ENCODE measurements at places on chromosomes 7 and 10. TPM values are rescaled to one million over a fixed set of nuclear protein-coding genes. Genes with fewer than 3 reads are reported as not detected.

The ST8SIA6 gene
- total RNA-seq, result 0.13 TPM

The LIPK gene
- total RNA-seq, result not detected

The C10orf88 gene
- total RNA-seq, result 9.5 TPM

The PAX4 gene
- not detected for total RNA-seq

The HECW1 gene
- 12.2 TPM for total RNA-seq

The CHST15 gene
- 9.0 TPM for total RNA-seq

The GALNT17 gene
- total RNA-seq, result not detected

The MYH16 gene
- total RNA-seq, result 0.88 TPM

The AKR1C4 gene
- total RNA-seq, result 0.18 TPM

The SPAM1 gene
- not detected for total RNA-seq

The RET gene
- total RNA-seq, result 0.50 TPM

The ZNF488 gene
- 15.0 TPM for total RNA-seq

The CALCR gene
- total RNA-seq, result not detected

The OR2A1 gene
- total RNA-seq, result not detected

All from A549 treated with DMSO at 1 μM for 4 hours (cell line).